ENCODE measurements at places on chromosomes 1 and 21.

GRCh38 chr1:70487459-70487815, 76.4 kb downstream of the CTH start:
- no peak for DNase-seq

DNA sequence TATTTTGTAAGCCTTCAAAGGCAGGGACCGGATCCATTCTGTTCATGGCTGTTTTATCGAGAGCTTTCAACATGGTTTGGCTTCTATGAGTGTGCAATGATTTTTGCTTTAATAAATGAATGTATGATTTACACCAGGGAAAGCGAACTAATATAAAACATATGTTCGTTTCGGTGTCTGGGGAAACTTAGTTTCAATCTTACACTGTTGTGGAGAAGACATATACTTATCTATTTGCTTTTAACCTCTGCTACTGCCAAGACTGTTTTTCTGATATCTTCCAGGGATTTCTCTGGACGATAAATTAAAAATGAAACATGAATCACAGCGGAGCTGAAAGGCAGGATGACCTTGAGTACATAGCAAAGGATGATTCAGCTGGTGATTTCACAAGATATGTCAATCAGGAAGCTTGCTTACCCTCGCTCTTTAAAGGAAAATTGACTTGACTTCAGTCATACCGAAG, 14.7 kb upstream of the CYYR1 start:
- DNase-seq, result no peak

- no peak for DNase-seq
These were observed 675.5 kb upstream of the CXADR start for GRCh38 chr21:16837321-16837720.

- no peak for DNase-seq
These were observed 7.0 kb downstream of the TDRD5 start for GRCh38 chr1:179598631-179599030.

DNA sequence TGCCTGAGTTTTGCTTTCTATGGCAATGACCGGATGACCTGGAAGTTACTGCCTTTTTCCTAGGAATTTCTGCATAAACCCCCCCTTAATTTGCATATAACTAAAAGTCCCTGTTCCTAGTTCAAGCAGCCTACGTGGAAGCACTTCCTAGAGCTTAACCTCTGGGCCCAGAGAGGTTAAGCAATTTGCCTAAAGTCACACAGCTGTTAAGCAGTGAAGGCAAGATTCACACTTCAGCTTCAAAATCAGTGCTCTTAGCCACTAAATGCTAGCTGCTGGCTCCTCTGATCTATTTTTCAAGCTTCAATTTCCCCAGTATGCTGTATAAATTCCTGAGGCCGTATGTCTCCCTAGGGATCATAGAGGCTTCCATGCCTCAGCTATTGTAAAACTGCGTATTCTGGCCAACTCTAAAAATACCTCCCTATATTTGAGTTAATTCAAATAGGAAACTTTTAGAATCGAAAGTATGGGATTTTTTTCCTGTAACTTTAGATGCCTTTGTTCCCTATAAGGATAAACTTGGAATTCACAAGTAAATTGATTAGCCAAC, 53.1 kb upstream of the CD5L start:
- DNase-seq, result no peak

DNA sequence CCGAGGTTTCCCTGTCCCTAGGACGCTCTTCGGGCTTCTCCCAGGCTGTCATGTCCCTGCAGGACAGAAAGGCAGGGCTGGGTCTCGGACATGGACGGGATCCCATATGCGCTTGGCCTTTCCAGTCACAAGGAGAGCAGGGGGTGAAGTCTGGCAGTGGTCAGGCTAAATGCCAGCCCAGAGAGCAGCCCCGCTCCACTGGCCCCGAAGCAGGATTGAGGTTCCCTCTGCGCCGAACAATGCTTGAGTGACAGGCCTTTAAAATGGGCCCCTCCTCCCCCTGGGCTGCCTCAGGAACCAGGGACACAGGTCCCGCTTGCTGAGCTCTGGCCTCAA, 12.7 kb downstream of the DRAXIN start:
- no peak for DNase-seq

- no peak for DNase-seq
These were observed 393.1 kb downstream of the RRAGC start for GRCh38 chr1:38466487-38466886.

- no peak for DNase-seq
These were observed 71.0 kb downstream of the EBNA1BP2 start for GRCh38 chr1:43101061-43101460.

DNA sequence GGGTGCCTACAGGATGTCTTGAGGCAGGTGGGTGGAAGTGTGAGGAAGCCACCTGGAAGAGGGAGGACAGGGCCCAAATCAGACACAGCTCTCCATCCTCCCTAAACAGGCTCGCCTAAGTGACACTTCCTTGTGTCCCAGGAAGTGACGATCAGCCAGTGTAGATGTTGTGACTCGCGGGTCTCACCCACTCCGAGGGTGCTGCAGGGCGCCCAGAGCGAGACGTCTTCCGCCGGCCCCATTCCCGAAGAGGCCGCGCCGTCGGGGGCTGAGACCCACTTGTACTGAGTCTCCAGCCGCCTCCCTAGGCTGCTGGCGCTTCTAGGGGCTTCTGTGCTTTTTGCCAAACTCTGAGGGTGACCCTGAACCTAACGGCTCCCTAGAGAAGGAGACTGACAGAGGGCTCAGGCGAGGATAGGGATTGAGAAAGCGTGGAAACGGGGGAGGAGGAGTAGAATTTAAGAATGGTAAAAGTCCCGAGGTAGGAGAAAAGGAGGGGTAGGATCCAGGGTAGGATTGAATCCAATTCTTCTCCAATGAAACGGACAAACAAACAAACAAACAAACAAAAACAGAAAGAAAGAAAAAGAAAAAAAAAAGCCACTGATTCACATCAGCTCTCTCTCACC, 543 bp upstream of the MARK1 start:
- DNase-seq, result no peak

DNA sequence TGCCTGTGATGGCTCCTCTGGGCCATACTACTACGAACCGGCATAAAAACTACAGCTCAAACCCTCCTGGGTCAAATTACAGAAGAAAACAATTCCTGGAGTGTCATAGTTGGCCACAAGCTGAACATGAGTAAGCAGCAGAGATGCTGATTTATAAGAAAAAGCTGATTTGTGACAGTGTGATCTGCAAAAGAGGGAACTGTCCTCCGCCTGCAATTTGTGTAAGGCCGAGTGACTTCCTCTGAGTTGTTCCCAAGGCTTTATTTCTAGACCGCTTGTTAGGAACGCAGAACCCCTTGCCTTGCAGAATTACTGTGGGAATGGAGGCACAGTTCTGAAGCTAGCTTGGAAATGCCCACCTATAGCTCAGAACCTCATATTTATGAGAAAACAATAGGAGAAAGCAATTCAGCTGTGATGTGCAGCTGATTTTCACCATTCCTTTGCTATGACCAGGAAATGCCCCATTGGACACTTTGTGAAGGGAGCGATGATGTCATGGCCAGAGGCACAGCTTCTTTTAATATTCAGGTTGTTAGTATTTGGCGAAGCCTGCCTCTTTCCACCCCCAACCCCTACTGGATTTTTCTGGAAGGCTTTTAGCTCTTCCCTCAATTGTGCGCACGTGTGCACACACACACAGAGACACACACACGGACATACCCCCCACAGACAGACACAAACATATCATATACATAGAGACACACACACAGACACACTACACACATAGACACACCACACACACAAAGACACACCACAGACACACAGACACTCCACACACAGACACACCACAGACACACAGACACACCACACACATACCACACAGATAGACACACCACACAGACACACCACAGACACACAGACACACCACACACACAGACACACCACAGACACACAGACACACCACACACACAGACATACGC, 47.6 kb downstream of the IER5 start:
- DNase-seq, result no peak

DNA sequence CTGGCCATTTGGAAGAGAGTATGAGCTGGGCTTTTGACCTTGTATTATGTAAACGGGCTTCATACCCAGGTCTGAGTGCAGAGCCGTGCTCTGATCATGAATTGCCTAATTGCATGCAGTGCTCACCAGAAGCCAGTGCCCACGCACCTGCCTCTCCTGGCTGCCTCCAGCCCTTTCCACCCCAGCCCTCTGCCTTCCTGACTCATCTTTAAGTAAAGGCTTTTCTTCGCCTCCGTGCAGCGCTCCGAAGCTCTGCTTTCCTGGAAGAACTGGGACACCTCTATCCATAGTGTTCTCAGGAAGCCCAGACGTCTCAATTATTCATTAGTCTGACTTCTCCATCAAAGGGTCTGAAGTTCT, 413.7 kb downstream of the PTPRU start:
- DNase-seq, result no peak

- DNase-seq, result no peak
These were observed 53.0 kb downstream of the DMRTB1 start for GRCh38 chr1:53511933-53512806.

DNA sequence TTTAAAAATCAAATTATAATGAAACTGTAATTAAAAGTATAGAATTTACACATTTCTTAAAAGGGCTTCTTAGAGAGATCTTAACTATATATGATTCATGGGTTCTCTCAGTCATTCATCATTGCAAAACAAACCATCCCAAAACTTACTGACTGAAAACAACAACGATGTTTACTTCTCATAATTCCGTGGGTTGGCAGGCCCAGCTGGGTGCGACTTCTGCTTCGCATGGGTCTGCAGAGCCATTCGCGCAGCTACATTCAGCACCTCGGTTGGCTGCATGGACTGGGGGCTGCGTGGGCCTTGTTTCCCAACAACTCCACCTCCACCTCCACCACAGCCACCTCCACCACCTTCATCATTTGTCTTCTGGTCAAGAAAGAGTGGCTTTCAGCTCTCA, 4.0 kb downstream of the SLAMF8 start:
- DNase-seq, result no peak

GRCh38 chr1:7827126-7827955, 25.5 kb downstream of the UTS2 start:
- no peak for DNase-seq

GRCh38 chr1:110465038-110465813, 14.3 kb downstream of the PROK1 start:
- no peak for DNase-seq

- DNase-seq, result no peak
These were observed 27.2 kb upstream of the BCL10 start for GRCh38 chr1:85303440-85304162.

DNA sequence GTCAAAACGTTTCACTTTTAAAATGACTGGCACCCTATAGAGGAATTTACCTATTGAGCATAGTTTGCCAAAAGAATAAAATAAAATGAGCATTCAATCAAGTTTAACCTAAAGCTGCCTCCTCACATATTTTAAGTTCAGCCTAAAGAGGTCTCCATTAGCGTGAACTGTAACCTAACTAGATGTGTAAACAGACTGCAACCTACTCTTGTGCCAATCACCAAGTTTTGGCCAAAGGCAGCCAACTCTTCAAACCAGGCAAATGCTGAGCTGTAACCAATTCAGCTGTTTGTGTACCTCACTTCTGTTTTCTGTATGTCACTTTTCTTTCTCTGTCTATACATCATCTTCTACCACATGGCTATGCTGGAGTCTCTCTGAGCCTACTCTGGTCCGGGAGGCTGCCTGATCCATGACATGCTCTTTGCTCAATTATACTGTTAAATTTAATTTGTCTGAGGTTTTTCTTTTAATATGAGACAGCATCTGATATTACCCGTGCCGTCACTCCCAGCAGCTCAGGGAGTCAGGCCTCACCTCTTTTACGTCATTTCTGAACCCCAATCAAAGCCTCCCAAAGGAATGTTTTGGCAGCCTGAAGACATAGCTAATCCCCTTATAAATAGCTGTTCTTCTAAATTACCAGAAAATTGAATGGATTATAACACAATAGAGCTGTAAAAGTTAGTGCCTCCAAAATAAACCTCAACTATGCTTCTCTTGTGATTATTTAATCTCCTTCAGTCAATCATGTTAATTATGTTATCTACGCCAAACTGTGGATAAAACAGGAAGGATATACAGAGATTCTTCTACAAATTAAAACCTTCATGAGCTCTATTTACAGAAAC, 81.0 kb upstream of the NR5A2 start:
- DNase-seq, result no peak

DNA sequence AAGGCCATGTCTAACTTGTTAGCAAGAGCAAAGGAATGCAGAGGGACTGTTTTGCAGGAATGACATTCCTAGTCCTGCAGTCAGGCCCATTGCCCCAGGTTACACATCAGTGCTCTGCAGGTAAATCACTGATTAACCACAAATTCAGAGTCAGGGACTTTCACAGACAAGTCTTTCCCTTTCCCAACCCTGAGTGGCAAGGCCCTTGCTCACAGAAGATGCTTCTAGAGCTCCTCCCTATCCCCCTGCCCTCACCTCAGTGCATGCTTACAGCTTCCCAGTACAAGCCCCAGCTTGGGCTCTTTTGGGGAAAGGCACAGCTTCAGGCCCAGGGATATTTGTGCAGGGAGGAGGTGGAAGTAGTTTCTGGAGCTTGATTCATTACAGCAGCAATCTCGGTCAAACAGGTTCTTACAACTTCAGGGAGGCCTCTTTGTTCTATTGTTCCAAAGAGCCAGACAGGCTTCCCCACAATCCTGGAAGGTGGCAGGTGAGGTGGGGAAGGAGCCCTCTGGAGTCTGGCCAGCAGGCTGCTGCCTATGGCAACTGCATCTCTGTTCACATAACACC, 53.9 kb downstream of the CASQ2 start:
- no peak for DNase-seq

GRCh38 chr1:17465228-17465627, 25.8 kb upstream of the RCC2 start:
- DNase-seq, result no peak

All from D721Med (cell line).